Naive thymus-derived CD8-positive, alpha-beta T cell (primary cell): ENCODE measurements at places on chromosomes 1 and 21. TPM values are rescaled to one million over a fixed set of nuclear protein-coding genes. Genes with fewer than 3 reads are reported as not detected.

- no peak overlapping the region for H3K27ac ChIP-seq
- no peak for DNase-seq
- H3K4me1 ChIP-seq = peaks cover 1% of the 10 kb centered on the region
- H3K4me3 ChIP-seq = no peak overlapping the region
Observed at GRCh38 chr1:170010443-170010842, 64.1 kb downstream of the KIFAP3 start.

DNA sequence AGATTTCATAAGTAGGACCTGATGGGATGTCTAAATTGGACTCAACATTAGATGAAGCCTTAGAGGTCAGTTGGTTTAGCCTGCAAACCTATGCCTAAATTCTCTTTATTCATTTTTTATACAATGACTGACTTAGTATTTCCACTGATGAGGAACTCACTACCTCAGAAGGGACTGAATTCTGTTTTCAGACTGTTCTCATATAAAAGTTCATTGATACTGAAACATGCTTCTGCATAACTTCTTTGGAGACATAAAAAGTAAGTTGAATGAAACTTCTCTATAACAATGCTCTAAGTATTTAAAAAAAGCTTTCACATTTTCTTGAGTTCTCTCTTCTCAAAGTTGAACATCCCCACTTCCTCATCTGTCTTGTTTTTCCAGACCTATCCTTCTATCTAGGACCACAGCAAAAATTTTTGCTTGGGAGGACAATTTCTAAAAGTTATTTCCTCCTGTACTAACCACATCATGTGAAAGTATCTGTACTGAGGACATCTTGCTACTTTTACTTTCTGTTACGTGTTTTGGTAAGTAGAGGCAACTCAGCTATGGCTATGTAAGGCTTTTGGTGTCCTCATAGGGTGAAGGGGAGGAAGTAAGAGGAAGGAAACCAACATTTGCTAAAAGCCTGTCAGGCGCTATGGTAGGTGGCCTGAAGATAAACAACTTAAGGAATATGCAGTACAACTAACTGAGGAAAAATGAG lies 64.1 kb downstream of the USP24 start:
- peaks cover 31% of the 10 kb centered on the region for H3K4me1 ChIP-seq
- H3K36me3 ChIP-seq = peaks cover 59% of the 10 kb centered on the region
- DNase-seq = no peak
- H3K27me3 ChIP-seq = no peaks in the 10 kb centered on the region

TSSK3 gene
- total RNA-seq = 2.9 TPM

DMBX1 gene
- total RNA-seq = not detected

DNA sequence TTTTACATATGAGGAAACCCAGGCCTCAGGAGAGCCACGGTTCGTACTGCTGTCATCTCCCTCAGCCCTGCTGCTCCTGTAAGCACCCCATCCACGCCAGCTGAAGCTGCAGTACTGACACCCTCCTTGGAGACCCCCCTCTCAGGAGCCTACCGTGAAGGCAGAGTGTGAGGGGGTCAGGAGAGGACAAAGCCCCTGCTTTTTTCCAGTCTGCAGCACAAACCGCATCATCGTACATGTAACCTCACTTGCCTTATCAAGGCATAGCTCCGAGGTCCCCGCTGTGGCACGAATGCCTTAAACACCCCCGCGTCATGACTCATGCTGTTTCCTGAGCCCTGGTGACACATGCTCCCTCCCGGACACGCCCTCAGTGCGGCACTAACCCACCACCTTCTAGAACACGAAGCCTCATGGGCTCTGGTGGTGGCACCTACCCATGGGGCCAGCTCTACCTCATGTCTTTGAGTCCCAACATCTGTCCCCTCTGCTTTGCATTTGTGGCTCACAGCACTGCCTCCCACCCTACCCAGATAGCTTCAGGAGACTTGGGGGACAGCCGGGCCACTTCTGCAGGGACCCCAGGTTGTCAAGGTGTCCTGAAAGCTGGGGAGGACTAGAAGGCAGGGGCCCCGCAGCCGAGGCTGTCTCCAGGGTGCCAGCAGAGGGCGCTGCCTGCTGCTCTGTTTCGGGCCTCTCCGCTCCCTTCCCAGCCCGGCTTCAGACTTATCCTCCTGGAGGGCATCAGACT lies 4.9 kb downstream of the SH3BGRL3 start:
- H3K27me3 ChIP-seq = no peaks in the 10 kb centered on the region
- peak overlapping the region; percentile 98 for H3K27ac ChIP-seq
- peak; percentile 87 for DNase-seq
- peaks cover 94% of the 10 kb centered on the region for H3K4me1 ChIP-seq
- peak overlapping the region; percentile 68 for H3K4me3 ChIP-seq

- no peak overlapping the region for H3K27ac ChIP-seq
- no peaks in the 10 kb centered on the region for H3K27me3 ChIP-seq
- no peak overlapping the region for H3K4me3 ChIP-seq
- peaks cover 10% of the 10 kb centered on the region for H3K4me1 ChIP-seq
Observed at GRCh38 chr1:1092894-1093609, 18.9 kb upstream of the RNF223 start.

DNA sequence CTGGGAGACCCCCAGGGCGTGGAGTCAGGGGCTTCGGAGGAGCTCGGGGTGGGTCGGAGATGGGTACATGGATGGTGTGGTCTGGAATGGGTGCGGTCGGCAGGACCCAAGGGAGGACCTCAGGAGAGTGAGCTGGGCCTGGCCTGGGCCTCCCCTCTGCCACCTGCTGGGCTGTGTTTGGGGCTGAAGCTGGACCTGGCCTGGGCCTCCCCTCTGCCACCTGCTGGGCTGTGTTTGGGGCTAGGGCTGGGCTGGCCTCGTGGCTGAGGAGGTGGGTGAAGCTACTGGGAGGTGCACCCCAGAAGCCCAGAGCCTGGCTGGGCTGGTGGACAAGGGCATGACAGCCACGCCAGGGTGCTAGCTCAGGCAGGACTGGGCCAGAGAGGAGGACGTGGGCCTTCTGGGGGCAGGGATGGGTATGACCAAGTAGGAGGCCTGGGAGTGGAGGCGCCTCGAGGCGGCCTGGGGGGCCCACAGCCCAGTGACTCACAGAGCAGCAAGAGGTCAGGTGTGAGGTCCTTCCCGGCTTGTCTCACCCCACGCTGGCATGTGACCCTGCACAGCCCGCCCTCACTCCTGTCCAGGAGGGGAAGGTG lies 14.5 kb downstream of the SAMD11 start:
- H3K4me1 ChIP-seq = peaks cover 5% of the 10 kb centered on the region
- no peak for DNase-seq
- peaks cover 47% of the 10 kb centered on the region for H3K27me3 ChIP-seq
- H3K27ac ChIP-seq = no peak overlapping the region
- H3K36me3 ChIP-seq = no peaks in the 10 kb centered on the region

TMPRSS3 gene
- 2.2 TPM for total RNA-seq

GJA9 gene
- not detected for total RNA-seq

DNA sequence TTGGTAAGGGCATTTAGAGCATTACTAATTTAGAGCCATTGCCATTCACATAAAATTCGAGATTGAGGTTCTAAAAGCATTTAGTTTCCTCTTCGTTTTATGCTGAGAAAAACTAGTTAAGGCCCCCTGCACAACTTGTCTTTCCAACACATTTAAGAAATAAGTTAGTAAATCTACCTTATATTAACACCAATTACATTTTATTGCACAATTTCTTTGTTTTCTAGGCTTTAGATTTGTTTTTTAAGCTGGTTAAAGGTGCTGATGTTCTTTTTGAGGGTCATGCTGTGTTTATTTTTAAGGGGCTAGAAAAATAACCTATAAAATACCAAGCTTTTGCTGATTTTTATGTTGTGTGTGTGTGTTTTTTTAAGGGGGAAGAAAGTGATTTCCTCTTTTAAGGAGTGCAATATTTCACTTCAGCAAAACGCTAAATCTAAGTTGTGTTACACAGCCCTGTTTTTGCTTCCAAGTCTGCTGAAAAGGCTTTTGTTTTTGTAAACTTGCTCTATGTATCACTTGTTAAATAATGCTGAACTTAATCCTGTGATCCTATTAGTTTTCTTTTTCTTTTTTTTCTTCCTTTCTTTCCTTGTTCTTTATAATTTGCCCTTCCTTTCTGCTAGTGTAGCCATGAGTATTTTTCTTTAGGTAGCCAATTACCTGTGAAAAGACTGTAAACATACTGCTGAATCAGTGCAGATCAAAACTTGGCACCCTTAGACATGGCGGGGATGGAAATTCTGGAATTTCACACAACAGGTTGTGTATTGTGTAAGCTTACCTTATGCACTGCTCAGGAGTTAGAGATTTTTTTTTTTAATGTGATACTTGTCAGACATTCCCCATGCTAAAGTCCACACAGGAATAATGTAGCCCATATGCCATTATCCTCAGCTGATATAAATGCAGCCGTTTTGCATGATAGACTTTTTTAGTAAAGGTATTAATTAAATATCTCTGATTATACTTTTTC lies 1.5 kb downstream of the CEPT1 start:
- DNase-seq = no peak
- no peaks in the 10 kb centered on the region for H3K27me3 ChIP-seq
- H3K27ac ChIP-seq = no peak overlapping the region
- H3K36me3 ChIP-seq = no peaks in the 10 kb centered on the region

DNA sequence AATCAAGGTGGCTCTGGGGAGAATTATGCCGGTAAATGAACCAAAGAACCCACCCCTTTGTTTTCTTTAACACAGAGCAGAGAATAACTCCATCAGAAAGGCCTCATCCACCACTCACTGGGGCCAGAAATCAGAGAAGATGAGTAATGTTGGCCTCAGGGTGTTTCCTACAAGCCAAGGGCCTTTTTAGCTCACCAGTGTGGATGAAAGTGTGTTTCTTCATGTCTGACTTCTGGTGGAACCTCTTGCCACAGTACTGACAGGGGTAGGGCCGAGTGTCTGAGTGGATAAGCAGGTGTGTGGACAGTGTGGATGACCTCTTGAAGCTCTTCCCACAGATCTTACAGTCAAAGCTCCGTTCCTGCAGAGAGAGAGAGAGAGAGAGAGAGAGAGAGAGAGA lies 8.3 kb downstream of the GFI1 start:
- DNase-seq = no peak
- H3K27me3 ChIP-seq = no peaks in the 10 kb centered on the region
- no peaks in the 10 kb centered on the region for H3K36me3 ChIP-seq
- peaks cover 59% of the 10 kb centered on the region for H3K4me1 ChIP-seq
- peak overlapping the region; percentile 52 for H3K4me3 ChIP-seq
